Cardiac fibroblast (primary cell): ENCODE measurements at places on chromosomes 4 and X.
A peak's percentile ranks its signal among the peaks of the same experiment; 100 is the strongest.

GRCh38 chr4:150389896-150390530 lies 191.9 kb upstream of the MAB21L2 start:
- DNase-seq: no peak

- no peak for DNase-seq
Measured at GRCh38 chrX:109872021-109872732, 130.7 kb upstream of the TMEM164 start.

GRCh38 chr4:41175794-41176193 lies 38.5 kb downstream of the APBB2 start:
- DNase-seq: peak; percentile 32

DNA sequence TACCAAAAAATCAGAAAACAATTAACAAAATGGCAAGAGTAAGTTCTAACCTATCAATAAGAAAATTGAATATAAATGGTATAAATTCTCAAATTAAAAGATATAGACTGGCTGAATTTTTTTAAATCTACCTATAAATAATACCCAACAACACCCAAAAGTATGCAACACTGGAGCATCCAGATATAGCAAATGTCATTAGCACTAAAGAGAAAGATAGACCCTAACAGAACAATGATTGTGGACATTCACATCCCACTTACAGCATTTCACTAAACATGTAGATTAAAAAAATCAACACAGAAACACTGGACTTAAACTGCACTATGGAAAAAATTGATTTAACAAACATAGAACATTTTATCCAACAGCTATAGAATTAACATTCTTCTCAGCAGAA lies 673.0 kb upstream of the GRID2 start:
- DNase-seq: no peak

- peak; percentile 67 for DNase-seq
Measured at GRCh38 chr4:103046416-103047290, 27.1 kb upstream of the SLC9B1 start.

- DNase-seq: peak; percentile 68
Measured at GRCh38 chr4:143514497-143514896, 995 bp downstream of the SMARCA5 start.

DNA sequence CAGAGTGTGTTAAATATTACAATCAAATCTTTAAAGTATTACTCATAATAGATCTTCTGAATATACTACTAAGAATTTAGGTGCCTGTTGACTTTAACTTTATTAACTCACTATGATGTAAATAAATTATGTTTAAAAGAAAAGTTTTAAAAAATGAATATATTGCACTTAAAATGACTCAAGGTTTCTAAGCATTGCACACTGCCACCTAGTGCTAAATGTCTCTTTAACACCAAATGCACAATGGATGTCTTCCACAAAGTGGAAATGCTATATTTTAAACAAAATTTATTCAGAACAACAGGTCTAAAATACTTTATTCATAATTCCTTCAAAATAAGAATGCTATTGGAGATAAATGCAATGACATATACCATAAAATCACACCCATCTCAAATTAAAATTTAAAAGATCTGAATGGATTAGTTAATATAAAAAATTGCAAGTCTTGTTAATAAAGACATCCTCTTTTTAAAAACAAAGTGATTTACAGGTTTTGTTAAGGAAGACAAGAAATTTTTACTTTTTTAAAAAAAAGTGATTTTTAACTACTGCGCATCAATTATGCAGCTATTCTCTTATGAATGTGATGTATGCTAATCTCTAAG lies 5.5 kb downstream of the INPP4B start:
- DNase-seq: peak; percentile 77

DNA sequence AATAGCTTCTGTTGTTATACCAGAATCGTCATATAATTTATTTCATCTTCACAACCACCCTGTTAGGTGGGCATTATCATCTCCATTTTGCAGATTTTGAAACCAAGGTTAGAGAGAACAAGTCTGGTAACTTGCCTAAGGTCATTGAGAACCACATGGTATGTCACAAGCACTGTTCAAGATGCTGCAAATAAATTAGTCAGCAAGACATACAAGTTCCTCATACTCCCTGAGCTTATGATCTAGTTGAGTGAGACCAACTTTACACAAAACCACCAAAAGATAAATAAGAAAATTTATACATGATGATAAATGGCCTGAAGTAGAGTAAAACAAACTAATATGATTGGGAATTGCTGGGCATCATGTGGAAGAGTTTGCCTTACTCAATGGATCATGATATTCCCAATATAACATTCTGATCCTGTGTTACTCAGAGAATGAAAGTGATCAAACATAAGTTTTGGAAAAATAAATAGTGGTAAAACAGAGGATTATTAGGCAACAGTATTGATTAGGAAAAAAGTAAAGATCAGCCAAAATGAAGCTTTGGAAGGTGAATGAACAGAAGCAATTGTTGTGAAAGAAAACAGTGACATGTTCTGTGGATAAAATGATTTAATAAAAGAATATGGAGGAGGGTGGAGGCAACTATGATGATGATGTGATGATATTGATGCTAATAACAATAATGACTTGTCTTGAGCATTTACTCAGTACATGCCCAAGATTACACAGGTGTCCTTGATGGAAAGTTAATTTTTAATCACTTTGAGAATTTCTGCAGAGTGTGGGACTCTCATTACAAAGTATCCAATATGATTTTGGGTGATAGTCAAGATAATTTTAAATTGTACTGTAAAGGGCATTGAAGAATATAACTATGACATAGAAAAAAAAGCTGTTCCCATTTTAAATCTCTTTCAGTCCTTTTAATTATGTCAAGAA lies 34.1 kb upstream of the IL1RAPL1 start:
- peak; percentile 2 for DNase-seq

DNA sequence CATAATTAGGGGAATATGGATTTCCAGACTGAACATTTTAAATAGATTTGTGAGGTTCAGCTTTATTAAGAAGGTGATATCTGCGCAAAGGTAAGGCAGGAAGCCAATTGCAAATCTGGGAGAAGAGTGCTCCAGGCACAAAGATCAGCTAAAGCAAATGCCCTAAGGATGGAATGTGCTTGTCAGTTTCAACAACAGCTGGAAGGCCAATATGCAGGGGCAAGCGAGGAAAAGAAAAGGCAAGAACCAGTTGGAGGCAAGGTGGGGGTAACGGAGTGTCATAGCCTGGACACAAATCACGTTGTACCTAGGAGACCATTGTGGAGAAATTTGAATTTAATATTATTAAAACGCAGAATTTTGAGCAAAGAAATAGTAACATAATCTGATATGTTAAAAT lies 1710.3 kb upstream of the PCDH7 start:
- no peak for DNase-seq

GRCh38 chrX:44470816-44471215 lies 71.8 kb downstream of the FUNDC1 start:
- no peak for DNase-seq

DNA sequence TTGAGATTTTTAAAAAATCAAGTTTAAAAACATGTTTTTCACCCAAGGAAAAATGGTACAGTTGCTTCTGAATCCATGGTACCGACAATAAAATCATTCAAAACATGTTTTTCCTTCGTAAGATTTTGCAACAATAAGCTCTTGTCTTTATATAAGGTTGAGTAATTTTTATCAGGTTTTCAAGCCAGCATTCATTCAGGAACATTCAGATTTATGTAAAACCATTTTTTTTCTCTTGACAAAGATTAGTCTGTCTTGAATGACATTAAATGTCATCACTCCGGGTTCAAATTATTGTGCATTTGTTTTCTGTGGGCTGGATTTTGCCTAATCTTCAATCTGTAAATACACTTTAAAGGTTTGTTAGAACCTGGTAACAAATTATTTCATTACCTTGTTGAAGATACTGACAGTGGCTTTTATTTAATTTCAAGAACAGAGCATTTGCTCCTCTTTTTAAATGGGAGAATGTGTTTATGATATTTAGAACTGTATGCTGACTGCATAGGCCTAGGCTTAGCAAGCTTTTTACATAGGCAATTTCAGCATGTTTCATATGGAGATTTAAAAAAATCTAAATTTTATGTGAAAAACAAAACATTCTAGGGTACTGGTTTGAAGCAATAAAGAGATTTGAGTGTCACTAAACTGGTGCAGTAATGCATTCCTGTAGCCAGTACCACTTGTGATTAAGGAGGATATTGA lies 336.4 kb upstream of the HAND2 start:
- DNase-seq: no peak

- peak; percentile 21 for DNase-seq
Measured at GRCh38 chr4:73608689-73609594, 11.3 kb downstream of the RASSF6 start.

DNA sequence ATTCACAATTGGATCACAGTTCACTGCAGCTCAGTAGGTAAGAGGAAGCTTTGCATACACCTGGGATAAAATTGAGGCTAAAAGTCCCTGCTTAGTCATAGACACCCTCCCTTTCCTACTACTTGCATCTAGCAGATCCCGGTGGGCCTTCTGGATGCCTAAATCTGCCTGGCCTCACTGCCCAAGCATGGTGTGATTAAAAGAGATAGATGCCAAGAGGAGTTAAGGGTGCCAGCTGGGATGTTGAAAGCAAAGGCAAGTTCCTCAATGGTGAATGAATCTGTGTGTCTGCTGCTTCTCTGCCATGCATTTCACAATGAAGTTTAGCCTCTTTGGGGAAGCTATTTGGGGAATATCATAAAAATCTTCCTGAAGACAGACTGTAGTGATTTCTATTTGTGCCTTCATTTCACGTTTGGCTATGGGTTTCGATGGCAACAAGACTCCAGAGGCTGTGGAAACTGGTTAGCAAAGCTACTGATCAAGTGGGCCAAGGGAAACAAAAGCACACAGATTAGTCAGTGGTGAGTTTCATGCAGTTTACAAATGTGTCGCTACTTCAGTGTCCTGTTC lies 534.0 kb downstream of the ANKRD50 start:
- peak; percentile 34 for DNase-seq

DNA sequence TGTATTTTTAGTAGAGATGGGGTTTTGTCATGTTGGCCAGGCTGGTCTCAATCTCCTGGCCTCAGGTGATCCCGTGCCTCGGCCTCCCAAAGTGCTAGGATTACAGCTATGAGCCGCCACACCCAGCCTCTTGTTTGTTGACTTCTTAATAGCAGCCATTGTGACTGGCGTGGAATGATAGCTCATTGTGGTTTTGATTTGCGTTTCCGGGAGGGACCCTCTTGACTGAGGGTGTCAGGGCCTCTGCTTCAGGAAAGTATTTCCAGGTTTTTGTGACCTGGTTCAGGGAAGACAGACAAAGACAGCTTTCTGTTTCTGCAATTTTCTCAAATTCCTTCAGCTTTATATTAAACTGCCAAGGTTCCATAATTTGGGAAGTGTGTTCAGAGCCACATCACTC lies 15.1 kb downstream of the CSF2RA start:
- no peak for DNase-seq

GRCh38 chr4:29581457-29581856 lies 1138.7 kb upstream of the PCDH7 start:
- no peak for DNase-seq

DNA sequence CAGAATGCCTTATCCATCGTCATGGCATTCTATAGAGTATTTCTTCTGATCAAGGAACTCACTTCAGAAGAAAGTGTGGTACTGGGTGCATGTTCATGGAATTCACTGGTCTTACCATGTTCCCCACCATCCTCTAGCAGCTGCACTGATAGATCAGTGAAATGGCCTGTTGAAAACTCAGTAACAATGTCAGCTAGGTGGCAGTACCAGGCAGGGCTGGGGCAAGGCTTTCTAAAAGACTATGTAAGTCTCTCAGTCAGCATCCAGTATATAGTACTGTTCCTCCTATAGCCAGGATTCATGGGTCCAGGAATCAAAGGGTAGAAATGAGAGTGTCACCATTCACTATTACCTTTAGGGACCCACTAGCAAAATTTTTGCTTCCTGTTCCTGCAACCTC lies 15.8 kb upstream of the LDB2 start:
- peak; percentile 34 for DNase-seq

DNA sequence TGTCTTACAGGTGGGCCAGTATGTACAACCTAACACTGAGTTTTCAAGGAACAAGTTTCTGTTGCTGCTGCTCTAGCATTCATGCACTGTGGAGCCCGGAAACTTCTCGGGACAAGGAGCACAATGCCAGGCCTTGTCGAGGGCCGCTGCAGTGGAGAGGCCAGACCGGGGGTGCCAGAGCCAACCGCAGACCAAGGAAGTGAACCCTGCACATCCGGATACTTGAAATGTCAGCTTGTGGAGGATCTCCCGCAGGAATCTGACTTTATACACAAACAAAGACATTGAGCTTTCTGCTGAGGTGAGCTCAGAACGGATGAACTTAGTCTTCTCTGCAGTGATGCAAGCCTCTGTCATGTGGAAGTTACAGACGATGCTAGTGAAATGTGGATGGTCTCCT lies 99.5 kb downstream of the ZNF827 start:
- DNase-seq: no peak

GRCh38 chr4:156888762-156889161 lies 82.8 kb downstream of the PDGFC start:
- peak; percentile 66 for DNase-seq

GRCh38 chr4:128039568-128039967 lies 21.5 kb upstream of the LARP1B start:
- no peak for DNase-seq

DNA sequence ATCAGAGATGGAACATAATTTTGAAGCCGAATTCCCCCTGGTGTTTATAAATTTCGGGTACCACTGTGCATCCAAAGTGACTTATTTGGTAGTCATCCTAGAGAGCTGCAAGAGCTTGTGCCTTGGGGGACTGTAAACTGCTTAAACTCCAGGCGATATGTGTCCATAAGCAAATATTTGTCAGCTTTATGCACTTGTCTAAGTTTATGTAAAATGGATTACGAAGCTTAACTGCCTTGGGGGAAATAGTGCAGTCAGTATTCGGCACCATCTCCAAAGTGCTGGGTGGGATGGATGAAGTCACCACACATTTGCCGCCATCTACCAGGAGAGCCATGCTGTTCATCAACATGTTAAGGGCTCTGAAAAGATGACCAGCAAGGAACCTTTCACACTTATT lies 65.9 kb downstream of the CC2D2A start:
- DNase-seq: no peak

- no peak for DNase-seq
Measured at GRCh38 chr4:52202931-52203330, 151.8 kb downstream of the SPATA18 start.

DNA sequence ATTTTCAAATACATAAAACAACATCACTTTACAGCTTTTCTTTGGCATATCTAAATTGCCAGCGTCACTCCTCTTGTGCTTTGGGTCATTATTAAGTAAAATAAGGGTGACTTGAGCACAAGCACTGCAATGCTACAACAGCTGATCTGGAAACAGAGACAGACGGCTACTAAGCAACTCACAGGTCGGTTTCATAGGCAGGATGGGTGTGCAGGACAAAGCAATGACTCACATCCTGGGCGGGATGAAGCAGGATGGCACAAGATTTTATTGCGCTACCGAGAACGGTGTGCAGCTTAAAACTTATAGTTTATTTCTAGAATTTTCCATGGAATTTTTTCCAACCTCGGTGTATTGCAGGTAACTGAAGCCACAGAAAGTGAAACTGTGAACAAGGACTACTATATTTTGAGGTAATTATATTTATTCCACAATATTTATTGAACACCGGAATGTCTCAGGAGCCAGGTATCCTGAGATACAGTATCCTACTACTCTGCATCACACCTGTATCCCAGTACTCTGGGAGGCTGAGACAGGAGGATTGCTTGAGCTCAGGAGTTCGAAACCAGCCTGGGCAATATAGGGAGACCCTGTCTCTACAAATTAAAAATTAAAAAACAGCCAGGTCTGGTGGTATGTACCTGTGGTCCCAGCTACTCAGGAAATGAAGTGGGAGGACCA lies 215.5 kb downstream of the APBB2 start:
- peak; percentile 94 for DNase-seq
